ENCODE measurements at places on chromosomes 12 and 14.
A peak's percentile ranks its signal among the peaks of the same experiment; 100 is the strongest.

GRCh38 chr12:84305144-84305543, 607.5 kb downstream of the SLC6A15 start:
- no peak for DNase-seq

DNA sequence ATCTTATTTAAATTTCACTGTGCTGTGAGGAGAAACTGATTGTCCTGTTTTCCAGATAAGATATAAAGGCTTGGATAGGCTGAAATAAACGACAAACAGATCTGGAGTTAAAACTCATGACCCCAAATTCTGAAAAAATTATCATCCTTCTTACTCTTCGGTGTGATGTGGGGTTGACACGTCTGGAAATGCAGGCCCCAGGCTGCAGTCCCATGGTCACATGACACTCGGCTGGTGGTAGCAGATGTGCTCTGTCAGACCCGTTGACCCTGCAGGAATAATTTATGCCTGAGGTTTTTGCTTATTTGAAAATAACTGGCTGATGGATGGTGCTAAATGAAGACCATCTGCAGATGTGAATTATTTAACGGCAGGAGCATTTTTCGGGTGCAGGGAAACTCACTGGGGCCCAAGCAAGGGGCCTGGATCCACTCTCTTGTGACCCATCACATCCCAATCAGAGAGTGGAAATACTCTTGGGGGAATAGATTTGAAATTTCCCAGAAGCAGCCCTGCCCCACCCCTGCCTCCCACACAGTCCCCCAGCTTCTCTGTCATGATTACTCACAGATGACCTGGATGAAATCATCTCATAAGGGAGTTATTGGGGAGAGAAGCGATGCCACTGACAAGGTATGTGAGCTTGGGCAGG, 47.7 kb upstream of the CMKLR1 start:
- peak; percentile 7 for DNase-seq

GRCh38 chr12:127677537-127678131, 589.3 kb upstream of the TMEM132C start:
- peak; percentile 84 for DNase-seq

- no peak for DNase-seq
These were observed 92.1 kb upstream of the FZD10 start for GRCh38 chr12:130070126-130070611.

All from fibroblast of upper back skin (primary cell).